ENCODE measurements at places on chromosomes 4 and X.

DNA sequence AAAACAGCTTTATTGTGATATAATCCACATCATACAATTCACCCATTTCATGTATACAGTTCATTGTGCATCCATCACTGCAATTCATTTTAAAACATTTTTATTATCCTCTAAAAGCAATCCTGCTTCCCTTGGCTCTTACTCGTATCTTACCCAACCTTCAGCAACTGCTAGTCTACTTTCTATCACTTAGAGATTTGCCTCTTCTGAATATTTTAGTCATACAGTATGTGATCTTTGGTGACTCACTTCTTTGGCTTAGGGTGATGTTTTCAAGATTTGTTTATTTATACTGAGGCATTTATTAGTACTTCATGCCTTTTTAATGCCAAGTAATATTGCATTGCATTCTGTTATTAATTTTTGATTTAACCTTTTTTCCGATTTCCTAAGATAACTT is 15.0 kb upstream of the MSMO1 start:
- no peak for DNase-seq

GRCh38 chr4:10662937-10663336 is 21.6 kb downstream of the CLNK start:
- no peak for DNase-seq

DNA sequence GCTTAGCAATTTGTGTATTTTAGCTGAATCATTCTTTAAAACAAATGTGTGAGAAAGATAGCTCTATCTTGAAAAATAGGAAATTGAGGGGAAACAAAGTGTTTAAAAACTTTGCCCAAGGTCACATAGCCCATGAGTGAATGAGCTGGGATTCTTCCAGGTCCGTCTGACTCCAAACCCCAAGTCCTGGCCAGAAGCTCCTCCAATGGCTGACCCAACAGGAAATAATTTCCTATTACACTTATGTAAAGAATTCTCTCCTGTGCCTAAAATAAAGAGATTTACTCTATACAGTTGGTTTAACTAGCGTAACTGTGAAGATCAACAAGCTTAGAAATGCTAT is 287.6 kb downstream of the ARHGAP24 start:
- DNase-seq = no peak

DNA sequence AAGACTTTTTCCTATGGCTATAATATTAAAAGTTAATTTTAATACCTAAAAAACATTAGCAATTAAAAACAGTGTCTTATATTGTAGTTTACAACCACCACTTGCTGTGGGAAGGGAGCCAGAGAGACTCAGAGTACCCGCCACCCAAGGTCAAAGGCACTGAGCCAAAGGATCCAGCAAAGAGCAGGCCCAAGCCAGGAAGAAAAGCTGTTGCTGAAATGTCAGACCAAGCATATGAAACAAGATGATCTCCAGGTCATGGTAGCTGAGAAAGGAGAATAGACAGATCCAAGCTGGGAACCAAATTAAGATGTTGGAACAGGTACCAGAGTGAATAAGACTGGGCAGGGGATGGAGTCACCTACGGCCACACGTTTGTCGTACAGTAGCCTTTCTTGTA is 18.8 kb upstream of the ATOH1 start:
- DNase-seq = no peak

- no peak for DNase-seq
Measured at GRCh38 chrX:124407226-124407625, 60.9 kb downstream of the SH2D1A start.

GRCh38 chrX:46341767-46342322 is 203.4 kb downstream of the ZNF674 start:
- DNase-seq = no peak

- no peak for DNase-seq
Measured at GRCh38 chrX:16725072-16725471, 5.7 kb downstream of the SYAP1 start.

GRCh38 chr4:152785639-152786615 is 6.2 kb downstream of the ARFIP1 start:
- no peak for DNase-seq

DNA sequence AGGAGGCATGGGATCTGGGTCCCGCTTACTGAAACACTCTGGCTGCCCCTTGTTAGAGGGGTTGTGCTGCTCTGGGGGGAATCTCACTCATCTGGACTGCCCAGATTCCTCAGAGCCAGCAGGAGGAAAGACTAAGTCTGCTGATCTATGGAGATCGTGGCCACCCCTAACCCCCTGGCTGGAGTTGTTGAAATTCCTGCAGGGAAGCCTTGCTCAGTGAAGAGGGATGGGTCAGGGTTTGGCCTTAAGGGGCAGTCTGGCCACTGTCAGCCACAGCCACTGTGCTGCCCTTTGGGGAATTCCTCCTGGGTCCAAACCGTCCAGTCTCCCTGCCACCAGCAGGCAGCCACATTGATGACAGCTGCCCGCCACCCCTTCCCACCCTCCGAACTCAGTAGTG is 362.0 kb upstream of the AMOT start:
- no peak for DNase-seq

DNA sequence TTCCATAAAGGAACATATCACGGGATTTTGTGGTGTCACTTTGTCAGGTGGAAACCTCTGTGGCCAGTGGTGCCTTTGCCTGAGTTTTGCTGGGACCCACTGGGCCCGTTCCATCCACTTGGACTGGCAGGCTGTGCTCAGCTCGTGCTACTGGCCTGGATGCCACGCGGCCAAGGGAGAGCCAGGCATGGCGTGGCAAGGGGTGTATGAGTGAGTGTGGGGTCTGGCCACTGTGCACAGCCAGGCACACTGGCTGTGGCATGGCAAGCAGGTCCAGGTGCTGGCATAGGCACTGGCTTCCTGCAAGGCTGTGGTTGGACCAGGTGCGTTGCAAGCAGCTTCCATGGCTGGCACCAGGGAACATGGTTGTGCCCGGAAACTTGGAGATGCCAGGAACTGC is 60.8 kb downstream of the TBCK start:
- DNase-seq = no peak

- DNase-seq = no peak
Measured at GRCh38 chr4:3852711-3853110, 86.5 kb downstream of the ADRA2C start.

DNA sequence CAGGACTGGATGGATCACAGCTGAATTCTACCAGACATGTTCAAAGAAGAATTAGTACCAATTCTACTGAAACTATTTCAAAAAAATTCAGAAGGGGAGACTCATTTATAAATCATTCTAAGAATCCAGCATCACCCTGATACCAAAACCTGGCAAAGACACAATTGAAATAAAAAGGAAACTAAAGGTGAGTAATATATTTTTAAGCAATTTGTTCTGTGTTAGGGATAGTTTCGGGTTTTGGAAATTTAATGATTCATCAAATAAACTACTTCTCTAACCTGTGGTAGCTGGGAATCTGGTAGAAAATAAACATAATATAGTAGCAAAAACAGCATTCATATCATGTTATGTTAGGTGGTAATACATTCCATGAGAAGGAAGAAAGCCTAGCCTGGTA is 662.2 kb upstream of the BOD1L1 start:
- no peak for DNase-seq

DNA sequence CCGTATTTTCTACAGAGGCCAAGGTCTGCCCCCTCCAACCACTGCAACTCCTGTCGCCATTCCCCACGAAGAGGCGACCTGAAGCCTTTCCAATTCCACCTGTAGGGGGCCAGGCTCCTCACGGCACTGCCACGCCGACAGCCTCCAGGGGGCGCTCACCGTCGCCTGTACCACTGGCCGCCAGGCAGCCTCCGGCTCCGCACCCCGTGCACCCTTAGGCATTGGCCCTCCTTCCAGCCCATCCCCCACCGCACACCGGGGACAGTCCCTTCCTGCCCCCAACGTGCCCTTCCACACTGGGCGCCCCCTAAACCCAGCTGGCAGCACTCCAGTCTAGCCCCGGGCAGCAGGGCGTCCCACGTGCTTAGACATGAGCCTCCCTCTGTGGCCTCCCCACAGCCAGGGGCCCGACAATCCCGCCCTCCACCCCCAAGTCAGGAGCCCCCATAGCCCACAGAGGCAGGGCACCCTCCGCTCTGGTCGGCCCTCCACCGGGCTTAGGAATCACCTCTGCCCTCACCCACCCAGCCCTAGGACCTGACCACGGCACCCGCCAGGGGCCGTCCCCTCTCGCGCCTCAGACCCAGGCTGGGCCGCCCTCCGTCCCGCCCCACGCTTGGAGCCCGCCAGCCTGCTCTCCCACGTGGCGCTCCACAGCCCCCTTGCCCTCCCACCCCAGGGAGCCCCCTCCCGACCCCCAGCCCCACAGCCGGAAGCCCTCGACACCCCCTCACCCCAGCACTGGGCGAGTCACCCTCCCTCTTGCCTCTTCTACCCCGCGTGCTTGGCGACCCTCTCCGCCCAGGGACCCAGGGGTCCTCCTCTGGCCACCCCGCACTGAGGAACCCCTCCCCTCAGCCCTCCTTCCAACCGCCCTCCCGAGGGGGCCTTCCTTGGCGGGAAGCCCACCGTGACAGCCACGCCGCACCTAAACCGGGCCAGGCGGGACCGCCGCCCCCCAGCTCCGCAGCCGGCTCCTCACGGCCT is 711 bp downstream of the PNMA6E start:
- peak; percentile 31 for DNase-seq

GRCh38 chr4:3261411-3262207 is 12.7 kb downstream of the MSANTD1 start:
- DNase-seq = no peak

GRCh38 chr4:183241721-183242151 is 78.3 kb downstream of the CLDN22 start:
- DNase-seq = no peak

GRCh38 chr4:159268607-159269006 is 165.7 kb downstream of the RAPGEF2 start:
- no peak for DNase-seq

DNA sequence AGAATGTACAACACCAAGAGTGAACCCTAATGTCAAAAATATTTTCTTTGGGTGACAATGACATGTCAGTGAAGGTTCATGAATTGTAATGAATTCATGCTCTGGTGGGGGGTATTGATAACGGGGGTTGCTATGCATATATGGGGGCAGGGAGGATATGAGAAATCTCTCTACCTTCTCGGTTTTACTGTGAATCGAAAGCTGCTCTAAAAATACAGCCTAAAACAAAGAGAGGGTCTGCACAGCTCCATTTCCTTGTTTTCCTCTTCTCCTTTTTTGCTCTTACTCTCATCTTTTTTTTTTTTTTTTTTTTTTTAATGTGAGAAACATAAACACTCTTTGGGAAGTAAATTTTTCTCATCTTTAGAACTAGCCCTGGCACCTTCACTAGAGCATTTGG is 85.8 kb downstream of the DCTD start:
- no peak for DNase-seq

- no peak for DNase-seq
Measured at GRCh38 chrX:140355922-140356321, 148.9 kb downstream of the SOX3 start.

DNA sequence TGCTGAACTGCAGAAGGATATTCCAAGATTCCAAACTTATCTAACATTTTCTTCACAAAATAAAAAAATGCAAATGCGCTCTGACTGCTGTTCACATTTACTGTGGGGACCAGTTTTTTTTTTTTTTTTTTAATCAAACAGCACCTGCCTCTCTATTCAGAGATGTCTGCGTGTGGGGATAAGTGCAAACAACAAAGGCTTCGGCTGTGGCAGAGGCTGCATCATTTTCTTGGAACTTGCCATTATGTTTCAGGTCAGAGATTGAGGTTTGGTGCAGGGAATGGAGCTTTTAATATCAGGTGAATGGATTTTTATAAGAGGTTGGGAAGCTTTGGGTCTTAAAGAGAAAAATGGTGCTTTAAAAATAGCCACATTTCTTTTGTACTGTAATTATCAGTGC is 78.2 kb upstream of the TET2 start:
- no peak for DNase-seq

GRCh38 chr4:41427931-41428600 is 109.9 kb upstream of the LIMCH1 start:
- DNase-seq = no peak

DNA sequence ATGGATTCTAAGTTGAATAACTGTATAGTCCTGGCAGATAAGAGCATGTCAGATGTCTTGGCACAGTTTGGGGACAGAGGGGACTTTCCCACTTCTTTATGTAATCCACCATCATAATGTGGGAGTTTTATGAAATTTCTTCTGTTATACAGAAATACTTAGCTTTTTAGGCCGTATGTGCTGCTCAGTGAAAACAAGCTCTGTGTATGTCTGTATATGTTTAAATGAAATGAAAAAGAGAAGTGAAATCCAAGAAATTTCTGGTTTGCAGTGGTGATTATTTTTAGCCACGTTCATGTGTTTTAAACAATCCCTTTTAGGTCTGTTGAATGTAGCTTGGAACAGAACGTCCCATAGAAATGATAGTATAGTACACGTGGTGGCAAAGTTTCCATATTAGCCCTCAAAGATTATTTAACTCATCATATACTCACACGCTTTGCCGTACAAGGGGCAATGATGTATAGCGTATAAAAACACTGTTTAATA is 41.0 kb downstream of the GAB1 start:
- no peak for DNase-seq

GRCh38 chrX:119729408-119730201 is 28.8 kb upstream of the SOWAHD start:
- peak; percentile 54 for DNase-seq

- DNase-seq = no peak
Measured at GRCh38 chrX:45850197-45850774, 649.6 kb upstream of the DIPK2B start.

GRCh38 chrX:108396188-108396891 is 41.9 kb downstream of the COL4A6 start:
- DNase-seq = no peak

GRCh38 chr4:169050284-169050683 is 40.2 kb upstream of the CBR4 start:
- no peak for DNase-seq

- no peak for DNase-seq
Measured at GRCh38 chr4:119053245-119053644, 82.4 kb upstream of the MYOZ2 start.

- DNase-seq = no peak
Measured at GRCh38 chr4:57102050-57102624, 8.0 kb downstream of the IGFBP7 start.

DNA sequence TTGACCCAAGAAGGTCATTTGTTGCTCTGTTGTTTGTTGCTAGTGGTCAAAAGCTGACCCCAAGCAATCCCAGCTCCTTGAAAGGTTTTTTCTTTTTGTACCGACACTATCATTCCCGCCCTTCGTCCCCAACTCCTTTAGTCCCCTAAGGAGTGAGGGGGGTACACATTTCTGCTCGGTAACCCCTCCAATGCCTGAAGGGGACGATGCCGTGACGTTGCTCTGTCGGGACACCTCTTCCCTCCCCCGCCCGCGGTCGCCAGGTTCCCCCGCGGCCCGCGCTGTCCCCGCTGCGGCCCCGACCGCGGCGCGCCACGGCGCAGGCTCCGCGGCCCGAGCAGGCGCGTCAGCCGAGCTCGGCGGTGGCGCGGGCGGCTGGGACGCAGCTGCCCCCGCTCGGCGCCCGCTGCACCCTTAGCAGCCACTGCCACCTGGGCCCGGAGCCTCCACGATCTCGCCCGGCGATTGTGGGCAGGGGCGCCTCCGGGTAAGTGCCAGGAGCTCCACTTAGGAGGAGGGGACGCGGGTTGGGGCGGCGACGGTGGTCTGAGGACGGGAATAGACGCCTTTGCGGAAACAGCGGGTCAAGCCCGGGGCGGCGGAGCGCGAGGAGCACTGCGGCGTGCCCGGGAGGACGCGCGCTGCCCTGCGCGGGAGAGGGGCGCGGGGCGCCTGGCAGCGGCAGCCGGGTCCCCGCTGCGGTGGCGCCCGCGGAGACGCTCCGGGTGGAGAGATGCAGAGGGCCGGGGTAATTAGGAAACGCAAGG is at the start of gene GLRB:
Gene GLRB (plus strand): TSS at position 340 of the 767 bp plus-strand sequence. CDS start 1,875 bp downstream, outside the sequence.
- no peak for DNase-seq

GRCh38 chr4:142406917-142407501 is 439.1 kb downstream of the INPP4B start:
- no peak for DNase-seq

GRCh38 chr4:117793845-117794480 is 240.3 kb upstream of the NDST3 start:
- DNase-seq = no peak

Data from T follicular helper cell (primary cell).